ACHN (cell line): ENCODE measurements at places on chromosomes 7 and 10.

DNA sequence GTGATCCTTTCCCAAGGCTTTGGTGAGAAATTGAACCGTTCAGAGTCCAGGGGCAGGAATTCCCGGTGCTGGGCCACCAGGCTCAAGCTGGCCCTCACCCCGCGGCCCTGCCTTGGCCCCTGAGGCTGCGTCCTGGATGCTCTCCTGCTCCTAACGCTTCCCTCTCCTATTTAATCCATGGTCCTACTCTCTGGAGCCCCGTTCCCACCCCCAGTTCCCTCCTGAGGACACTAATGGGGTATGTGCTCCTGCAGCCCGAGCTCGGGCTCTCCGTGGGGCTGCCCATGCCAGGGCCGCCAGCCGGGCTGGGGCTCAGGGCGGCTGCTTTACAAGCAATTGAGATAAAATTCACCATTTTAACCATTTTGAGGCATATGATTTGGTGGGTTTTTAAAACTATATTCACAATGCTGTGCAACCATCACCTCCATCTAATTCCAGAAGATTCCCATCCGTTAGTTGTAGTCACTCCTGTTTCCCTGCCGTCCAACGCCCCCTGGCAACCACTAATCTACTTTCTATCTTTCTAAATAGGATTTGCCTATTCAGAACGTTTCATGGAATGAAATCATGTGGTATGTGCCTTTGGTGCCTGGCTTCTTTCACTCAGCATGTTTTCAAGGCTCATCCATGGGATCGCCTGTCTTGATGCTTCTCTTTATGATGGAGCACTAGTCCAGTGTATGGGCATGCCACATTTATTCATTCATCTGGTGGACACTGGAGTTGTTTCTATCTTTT, 33.0 kb downstream of the ADAMTS14 start:
- DNase-seq: no peak

DNA sequence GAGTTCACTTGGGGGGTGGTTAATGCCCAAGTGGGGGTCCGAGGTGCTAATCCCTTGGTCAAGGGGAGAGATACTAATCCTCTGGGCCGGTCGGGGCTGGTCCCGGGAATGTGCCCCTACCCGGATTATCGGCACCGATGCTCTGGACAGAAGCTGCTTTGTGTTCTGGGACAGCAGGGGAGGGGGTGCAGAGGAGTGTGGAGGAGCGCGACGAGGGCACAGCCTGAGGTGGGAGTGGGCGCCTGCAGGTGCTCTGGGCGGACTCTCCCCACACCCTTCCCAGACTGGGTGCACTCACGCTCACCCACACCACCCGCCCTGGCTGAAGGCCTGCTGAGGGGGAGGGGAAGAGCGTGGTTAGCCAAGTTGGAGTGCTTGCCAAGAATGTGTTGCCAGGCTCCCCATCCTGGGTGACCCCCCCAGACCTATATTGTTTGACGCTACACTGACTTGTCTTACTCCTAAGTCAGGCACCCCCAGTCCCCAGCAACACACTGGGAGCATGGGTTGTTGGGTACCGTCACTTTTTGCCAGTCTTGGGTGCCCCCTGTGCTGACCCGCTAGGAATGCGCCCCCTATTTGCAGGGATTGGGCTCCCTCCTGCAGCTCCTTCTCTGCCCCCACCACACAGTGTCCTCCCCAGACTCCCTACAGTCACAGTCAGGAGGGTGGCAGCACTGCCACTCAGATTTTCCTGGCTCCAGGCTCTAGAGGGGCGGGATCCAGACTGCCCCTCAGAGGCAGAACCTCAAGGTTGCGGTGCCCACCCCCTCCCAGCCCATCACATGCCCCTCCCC, 1.2 kb downstream of the SLC4A2 start:
- peak; percentile 83 for DNase-seq

- DNase-seq: no peak
Measured at GRCh38 chr10:71435571-71436267, 39.0 kb downstream of the CDH23 start.

DNA sequence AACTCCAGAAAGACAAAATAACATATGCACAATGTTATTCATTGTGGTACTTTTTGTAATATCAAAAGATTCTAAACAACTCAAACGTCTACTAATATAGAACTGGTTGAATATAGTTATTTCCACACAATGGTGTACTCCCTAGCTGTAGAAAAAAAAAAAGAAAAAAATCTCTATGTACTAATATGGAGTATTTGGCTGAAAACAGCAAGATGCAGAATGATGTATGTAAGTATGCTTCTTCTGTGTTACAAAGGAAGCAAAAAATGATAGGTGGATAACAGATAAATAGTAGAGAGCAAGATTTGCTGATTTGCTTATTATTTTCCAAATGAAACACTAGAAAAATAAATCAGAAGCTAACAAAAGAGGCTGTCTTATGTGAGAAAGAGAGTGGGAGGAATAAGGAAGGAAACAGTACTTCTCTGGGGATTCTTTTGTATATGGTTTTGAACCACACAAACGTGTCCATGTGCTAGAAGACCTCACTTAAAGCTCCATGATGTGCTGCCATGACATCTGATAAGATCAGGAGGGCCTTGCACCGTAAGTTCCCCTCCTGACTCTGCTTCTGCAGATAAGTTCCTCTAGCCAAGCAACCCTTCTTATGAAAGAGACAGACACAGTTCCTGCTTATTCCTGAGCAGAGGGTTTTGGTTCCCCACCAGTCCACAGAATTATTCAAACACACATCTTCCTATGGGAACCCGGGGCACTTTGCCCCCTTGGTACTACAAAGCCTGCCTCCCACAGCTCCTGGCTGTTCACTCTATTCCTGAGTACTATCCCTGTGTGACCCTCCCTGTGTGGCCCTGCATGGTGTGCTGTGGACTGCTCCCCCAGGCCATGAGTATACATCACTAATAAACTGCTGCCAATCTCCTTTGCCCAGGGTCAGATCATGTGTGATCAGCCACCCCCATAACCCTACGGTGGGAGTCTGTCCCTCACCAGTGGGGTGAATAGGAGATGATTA, 159.1 kb downstream of the CCDC71L start:
- DNase-seq: no peak

DNA sequence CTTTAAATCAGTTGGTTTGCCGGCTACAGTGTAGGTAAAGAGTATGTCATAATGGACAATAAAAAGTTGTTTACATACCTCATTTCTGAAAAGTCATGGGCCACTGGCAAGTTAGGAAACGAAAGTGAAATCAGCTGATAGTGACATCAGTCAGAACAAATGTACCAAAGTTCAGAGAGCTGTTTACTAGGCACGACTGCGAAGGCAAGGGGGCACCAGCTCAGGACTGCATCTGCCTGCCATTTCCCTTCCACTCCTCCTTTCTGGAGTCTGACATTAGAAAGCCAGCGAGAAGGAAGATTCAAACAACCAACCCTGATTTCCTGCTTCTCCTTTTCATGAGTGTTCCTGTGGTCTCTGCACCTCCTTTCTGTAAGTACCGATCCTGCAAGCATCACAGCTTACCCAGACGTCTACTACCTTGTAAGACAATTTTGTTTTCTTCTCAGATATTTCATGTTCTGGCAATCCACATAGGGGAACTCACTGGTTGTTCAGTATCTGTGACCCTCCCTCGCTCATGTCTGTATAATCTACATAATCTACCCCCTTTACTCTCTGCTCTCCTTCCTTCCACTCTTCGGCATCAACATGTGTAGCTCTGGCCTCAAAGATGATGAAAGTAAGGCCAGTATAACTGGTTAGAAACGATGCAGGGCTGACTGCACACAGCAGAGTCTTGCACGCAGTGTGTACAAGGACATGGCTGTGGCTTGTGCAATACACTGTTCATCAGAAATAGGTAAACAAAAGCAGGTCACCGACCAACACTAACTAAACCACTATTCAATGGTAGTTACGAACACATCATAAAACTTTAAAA, at the start of gene TMEM140:
TMEM140 (plus strand) TSS at position 174 of the 823 bp plus-strand sequence. CDS start 16,370 bp downstream, outside the sequence.
- DNase-seq: peak; percentile 85
